ENCODE measurements at places on chromosomes 2 and 18.
A peak's percentile ranks its signal among the peaks of the same experiment; 100 is the strongest.

GRCh38 chr2:126836761-126837679 is 61.7 kb upstream of the TEX51 start:
- DNase-seq: no peak

- DNase-seq: no peak
These were observed 183.8 kb upstream of the ZC3H15 start for GRCh38 chr2:186302263-186302662.

DNA sequence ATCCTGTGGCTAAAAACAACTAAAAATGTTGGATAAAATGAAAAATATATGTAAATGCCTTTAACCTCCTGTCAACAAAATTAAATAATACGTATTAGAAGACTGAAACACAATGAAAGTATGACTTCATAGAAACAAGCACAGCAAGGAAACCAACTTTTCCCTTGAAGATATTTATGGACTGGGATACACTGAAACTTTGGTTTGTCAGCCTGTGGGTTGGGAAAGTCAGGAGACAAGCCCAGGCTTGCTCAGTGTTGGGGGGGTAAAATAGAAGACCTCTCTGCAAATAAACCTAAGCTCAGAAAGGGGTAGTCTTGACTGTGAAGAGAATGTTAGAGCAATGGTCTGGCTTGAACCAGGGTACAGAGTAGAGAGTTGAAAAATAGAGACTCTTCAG is 454.5 kb downstream of the FBXO15 start:
- DNase-seq: no peak

GRCh38 chr2:200450288-200450687 is 59.6 kb downstream of the KCTD18 start:
- DNase-seq: no peak

DNA sequence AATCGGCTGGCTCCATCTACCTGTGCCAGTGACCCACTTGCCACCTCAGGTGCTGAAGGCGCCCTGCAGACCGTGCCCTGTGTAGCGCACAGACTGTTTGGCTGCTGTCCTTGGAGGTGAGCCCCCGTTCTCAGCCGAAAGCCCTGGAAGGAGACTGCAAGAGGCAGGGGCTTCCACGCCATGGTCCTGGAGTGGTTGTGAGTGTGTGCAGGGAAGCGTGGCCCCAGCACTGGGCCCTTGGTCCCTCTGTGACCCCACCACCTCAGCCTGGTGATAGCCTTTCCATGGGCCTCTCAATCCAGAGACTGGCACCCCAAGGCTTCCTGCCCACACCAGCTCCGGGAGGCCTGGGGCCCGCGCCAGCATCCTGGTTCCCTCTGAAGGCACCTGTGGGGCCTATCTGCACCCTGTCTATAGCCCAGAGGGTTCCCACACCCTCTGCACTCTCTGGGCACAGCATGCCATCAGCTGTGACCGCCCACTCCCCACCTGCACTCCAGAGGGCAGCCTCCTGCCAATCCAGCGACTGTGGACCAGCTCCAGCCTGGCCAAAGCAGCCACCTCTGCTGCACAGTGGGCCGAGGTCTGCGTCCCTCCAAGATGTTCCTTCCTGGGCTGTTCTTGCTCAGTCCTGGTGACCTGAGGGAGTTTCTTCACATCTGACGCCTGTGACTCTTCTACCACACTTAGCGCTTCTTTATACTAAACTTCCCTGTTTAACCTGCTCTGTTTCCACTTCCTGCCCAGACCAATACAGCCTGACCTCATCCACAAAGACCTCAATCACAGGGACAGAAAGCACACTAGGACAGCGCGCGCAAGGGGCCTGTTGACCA is 109.5 kb downstream of the EIPR1 start:
- DNase-seq: no peak

- no peak for DNase-seq
These were observed 126.9 kb upstream of the TRIB2 start for GRCh38 chr2:12589802-12590320.

- no peak for DNase-seq
These were observed 147.8 kb upstream of the MMADHC start for GRCh38 chr2:149735237-149735958.

GRCh38 chr2:70357684-70358071 is 55.8 kb upstream of the FAM136A start:
- DNase-seq: peak; percentile 63

- no peak for DNase-seq
These were observed 23.4 kb downstream of the ACSL3 start for GRCh38 chr2:222884114-222884771.

DNA sequence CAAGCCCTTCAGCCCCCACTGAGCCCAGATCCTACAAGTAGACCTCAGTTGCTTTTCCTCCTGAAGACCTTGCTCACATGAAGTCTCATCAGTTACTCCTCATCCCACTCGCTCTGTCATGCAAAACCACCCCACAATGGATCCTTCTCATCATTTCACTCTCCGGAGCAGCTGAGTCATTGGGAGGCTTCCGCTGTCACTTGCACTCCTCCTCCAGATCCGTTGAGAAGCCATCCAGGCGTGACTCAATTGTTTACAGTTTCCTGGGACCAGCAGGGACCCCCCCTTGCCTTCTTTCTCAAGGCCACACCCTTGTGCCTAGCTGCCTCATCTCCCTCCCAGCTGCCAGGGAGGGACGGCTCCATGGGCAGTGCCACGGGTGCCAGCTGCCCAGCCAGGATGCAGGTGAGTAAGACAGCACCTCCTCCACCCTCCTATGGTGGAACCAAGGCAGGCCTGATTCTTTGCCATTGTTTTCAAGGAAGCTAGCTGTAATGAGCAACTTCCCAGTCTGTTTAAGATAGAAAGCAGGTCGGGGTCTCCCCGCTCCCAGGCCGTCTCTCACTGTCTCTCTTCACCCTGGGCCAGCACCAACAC is 16.3 kb downstream of the GPR55 start:
- peak; percentile 96 for DNase-seq

- DNase-seq: no peak
These were observed 65.2 kb upstream of the FIGN start for GRCh38 chr2:163800951-163801381.

- DNase-seq: no peak
These were observed 39.2 kb downstream of the HK2 start for GRCh38 chr2:74873012-74873665.

DNA sequence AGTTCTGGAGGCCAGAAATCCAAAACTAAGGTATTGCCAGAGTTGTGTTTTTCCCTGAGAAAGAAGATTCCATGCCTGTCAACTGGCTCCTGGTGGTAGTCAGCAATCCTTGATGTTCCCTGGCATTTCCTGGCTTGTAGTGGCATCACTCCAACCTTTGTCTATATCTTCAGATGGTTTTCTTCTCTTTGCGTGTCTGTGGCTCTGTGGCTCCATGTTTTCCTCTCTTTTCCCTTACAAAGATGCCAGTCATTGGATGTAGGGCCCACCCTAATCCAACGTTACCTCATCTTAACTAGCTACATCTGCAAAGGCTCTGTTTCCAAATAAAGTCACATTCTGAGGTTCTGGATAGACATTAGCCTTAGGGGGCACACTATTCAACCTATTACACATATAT is 41.8 kb downstream of the SLC14A1 start:
- no peak for DNase-seq

DNA sequence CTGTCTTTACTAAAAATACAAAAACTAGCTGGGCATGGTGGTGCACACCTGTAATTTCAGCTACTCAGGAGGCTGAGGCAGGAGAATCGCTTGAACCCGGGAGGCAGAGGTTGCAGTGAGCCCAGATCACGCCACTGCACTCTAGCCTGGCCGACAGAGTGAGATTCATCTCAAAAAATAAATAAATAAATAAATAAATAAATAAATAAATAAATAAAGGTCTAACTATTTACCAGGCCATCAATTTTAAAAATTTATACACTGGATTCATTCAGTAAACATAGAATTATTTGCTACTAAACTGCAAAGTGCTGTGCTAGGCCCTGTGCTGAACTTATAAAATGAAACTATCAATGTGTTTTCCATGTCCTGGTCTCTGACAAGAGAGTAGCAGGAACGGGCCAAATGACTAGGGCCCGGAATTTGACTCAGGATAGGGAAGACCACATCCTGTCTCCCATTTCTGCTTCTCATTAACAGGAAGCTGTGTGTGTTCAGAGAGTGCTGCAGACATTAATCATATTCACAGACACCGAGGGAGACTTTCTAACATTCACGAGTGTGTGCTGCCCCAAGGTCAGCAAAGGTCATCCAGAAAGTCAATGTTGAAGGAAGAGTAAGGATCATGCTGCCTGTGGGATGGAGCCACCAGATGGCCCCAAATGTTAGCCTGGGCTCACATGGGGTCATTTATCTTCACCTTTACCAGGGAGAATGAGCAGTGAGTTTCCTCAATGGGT is 95.8 kb downstream of the SPP2 start:
- peak; percentile 99 for DNase-seq

DNA sequence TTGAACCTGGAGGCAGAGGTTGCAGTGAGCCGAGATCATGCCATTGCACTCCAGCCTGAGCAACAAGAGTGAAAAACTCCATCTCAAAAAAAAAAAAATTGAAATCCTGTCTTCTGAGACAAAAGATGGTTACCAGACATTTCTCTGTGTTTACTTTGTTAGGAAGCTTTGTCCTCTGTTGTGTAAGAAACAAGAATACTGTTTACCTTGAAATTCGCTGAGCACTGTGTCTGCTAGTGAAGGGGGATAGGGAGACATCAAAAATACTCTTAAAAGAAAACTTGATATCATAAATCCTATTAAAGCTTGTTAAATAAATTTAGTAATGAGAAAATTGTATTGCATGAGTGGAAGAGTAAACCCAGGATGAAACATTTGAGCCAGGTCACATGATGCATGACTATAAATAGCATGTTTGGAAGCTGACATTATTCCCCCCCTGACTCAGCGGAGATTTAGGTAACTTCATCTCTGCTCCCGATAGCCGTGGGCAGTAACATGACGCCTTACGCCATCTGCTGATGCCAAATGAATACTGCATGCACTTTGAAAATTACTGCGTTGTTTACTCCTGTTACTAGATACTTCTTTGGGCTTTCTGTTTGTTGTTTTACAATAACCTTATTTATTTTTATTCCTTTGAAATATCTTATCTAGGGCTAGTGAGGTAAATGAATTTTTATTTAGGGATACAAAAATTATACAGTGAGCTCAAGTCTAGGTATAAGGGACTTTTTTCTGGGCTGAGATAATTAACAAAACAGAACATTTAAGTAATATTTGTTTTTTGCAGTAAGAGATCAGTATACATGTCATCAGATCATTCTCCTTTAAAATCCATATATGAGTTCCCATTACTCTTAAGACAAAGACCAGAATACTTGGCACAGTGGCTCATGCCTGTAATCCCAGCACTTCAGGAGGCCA is 134.9 kb downstream of the MAP3K20 start:
- DNase-seq: peak; percentile 82

DNA sequence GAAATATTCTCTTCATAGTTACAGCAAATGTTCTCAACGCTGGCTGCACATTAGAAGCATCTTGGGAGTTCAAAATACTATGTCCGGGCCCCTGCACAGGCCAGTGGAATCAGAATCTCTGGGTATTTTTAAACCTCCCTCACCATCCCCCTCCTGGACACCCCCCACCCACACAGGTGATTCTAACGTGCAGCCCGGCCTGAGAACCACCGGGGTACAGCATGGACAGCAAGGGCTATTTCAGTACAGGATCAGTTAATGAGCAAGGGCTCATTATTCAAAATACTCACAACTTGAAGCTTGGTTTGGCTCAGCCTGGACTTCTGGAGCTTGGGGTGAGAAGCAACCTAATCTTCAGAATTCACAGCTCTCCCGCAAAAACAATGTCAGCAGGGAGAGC is 31.4 kb downstream of the INO80C start:
- DNase-seq: no peak

- no peak for DNase-seq
These were observed 163.0 kb downstream of the MREG start for GRCh38 chr2:215850380-215850779.

DNA sequence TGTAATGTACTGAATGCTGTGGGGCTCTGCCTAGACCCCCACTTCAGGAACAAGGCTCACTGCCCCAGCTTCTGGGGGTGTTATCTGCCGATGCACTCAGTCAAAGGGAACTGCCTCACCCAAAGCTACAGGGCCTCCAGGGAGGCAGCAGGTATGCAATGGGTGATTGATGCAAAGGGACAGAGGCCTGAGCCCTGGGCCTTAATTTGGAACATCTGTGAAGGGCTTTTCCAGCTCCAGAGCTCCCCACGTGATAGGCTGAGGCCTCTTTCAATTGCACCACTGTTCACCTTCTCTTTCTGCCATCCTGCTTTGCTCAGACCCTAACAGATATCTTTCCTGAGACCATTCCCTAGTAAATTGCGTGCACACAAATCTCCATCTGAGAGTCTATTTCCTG is 131.0 kb downstream of the ATL2 start:
- no peak for DNase-seq

DNA sequence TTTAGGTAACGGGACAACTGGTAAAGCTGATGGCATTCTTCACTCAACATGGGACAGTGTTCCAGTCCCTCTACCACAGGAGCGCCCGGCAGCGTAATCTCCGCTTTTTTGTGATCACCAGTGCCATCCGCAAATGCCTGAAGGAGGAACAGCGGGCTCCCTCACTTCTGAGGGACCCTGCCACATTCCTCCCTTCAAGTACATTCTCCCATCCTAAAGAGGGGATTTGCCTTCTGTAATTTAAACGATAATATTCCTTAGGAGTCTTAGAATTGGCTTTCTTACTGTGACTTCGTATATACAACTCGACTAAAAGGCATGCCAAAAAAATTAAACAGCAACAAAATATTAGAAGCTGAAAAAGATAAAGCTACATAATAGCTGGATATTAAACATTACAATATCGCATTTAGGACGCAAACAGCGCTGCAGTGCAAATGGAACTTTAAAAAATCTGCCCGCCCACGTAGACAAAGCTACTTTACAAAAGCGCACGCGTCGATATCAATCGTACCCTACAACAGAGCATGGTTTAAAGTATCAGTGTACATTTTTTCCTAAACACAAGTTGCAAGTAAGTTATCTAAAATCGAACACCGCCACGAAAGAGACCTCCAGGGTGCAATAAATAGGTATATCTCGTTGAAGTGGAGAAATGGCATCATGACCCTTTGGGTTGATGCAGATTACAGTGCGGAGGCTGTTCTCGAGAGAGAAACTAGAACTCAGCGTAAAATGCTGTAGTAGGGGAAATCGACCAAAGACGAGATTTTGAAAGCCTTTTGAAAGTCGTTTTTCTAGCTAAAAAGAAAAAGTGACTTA is 2.3 kb upstream of the VSNL1 start:
- no peak for DNase-seq
